ENCODE measurements at places on chromosomes 5 and 9.

- DNase-seq, result no peak
Observed at GRCh38 chr5:145562931-145563330, 272.2 kb downstream of the PRELID2 start.

GRCh38 chr9:130303613-130304055 lies 38.1 kb downstream of the HMCN2 start:
- DNase-seq, result no peak

DNA sequence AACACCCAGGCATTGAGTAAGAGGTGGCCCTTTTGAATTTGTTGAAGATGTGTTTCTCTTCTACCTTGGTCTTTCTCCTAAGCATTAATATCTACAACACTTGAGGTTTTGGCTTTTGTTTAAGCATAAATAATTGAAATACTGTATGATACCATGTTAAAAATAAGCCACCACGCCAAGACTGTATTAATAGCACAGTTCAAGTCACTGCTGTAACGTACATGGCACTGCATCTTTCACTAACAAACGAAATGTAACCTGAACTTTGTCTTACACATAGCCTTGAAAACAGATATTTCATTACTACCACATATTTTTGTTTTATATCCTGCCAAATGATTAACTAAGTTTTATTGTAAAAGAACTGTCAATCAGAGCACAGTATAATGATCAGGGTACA lies 112.8 kb downstream of the MLLT3 start:
- DNase-seq, result no peak

DNA sequence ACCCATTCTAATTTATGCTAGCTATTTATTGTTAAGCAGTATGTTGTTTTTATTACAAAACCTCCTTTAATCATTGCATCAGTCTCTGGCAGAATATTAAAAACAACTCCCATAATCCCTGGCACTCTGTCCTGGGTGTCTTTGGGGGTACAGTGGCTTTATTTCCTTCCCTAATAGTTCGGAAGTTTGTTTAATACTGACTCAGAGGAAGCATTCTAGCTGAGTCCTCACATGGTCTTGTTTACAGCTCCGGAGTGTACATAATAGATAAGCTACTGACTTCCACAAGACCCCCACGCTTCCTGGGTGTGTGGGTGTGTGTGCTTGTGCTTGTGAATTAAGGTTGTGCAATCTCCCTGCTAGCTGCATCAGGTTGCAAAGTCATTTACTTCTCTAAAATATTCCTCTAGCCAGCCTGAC lies 149.8 kb upstream of the CDKN2B start:
- no peak for DNase-seq

GRCh38 chr9:86670076-86670475 lies 277.2 kb downstream of the GAS1 start:
- DNase-seq, result no peak

DNA sequence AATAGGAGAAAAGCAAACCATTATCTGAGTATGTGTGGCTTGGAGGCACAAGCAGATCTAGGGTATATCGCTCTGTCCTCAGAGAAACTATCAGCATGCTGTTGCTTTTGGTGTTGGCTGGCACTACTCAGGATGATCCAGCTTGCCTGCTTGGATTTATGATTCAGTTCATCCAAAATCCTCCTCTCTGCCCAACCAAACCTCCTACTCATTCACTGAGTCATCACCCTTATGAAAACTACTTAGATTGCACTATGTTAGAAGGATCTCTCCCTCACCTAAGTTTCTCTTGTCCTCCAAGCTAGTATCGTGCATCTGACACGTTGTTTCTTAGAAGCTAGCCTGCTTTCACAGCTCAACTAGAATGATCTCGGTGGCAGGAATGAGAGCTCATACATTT lies 14.2 kb upstream of the ZBED3 start:
- no peak for DNase-seq

DNA sequence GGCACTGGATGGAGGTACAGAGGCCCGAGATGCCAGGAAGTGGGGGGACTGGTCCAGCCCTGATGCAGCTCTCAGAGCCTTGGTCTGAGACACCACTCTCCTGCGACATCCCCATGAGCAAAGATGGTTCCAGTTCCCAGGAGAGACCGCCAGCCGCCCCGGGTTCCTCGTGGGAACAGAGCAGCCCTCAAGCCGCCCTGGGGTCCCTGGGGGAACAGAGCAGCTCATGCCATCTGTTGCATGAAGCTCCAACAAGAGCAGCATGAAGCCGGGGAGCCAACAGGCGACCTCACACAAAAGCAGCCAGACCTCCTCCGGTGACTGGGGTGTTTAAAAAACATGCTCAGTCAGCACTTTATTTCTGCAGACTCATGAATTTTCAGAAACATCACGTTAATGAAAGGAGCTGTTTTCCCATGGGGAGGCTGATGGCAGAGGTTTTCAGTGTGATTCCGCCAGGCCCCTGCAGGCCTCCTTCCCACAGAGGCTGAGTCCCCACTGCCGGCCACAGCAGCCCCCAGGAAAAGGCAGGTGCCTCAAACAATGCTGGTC lies 6.2 kb downstream of the SLC6A18 start:
- no peak for DNase-seq

- no peak for DNase-seq
Observed at GRCh38 chr5:140996060-140996459, 29.8 kb downstream of the PCDHAC2 start.

GRCh38 chr9:125839317-125839716 lies 92.1 kb downstream of the PBX3 start:
- no peak for DNase-seq

DNA sequence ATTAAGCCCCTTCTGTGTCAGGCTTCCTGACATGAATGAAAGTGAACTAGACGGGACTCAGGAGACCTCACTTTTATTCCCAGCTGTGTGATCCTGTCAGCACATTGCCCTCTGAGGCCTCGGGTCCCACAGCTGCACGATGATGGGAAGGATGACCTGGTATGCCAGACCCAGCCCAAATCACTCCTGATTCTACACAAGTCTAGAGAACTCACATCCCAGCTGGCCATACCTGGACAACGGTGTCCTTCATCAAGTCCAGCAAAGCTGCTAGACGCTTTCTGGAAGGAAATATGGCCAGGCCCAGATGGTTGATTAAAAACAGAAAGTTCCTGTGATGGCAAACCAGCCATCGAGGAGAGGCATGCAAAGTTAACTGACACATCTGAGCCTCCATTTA lies 118.0 kb upstream of the FSTL4 start:
- no peak for DNase-seq

GRCh38 chr5:148542812-148543211 lies 111.5 kb downstream of the HTR4 start:
- no peak for DNase-seq

GRCh38 chr5:73974871-73975360 lies 348.9 kb downstream of the ARHGEF28 start:
- no peak for DNase-seq

GRCh38 chr5:153373130-153373498 lies 117.4 kb upstream of the GRIA1 start:
- DNase-seq, result no peak

DNA sequence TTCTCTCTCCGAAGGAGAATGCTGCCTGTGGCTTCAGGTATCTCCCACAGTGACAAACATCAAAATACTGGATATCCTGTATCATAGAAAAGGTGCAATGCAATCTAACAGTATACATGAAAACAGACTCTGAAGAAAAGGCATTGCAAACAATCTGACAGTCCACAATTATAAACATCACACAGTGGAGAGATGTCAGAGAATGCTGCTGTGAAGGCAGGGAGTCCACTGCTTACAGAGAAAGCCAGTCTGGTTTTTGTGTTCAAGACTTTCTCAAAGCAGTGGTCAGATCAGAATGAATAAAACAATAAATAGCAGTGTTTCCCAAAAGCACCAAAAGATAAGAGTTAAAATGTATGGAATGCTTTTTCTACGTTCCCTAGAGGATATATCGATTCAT lies 28.7 kb downstream of the TTC23L start:
- DNase-seq, result no peak

- no peak for DNase-seq
Observed at GRCh38 chr5:143341807-143342570, 61.5 kb downstream of the NR3C1 start.

DNA sequence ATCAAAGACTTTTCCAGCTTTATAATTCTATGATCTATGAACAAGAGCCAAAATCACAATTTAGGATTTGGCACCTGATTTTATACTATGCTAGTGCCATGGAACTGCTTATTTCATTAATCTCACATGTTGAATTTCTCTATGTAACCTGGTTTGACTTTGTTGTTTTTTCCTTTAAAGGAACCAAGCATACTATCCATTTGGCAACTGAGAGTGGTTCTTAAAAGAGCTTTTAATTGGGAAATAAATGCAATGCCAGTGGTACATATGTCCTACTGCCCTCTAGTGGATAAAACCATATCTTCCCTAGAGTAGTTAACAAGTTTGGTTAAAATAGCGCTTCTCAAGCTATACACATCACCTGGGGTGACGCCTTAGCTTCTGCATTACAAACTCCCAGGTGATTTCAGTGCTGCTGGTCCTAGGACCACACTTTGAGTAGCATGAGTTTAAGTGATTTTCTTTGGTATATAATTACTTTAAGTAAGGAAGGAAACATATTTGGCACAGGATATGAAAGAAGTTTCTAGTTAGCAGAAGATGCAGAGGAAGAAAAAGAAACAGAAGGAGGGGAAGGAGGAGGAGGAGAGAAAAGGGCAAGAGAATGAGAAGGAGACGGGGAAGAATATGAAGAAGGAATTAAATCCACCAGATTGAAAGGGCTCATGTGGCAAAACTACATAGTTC lies 56.8 kb downstream of the FGF10 start:
- DNase-seq, result peak; percentile 19

- DNase-seq, result no peak
Observed at GRCh38 chr5:59423021-59423420, 470.5 kb downstream of the PDE4D start.

DNA sequence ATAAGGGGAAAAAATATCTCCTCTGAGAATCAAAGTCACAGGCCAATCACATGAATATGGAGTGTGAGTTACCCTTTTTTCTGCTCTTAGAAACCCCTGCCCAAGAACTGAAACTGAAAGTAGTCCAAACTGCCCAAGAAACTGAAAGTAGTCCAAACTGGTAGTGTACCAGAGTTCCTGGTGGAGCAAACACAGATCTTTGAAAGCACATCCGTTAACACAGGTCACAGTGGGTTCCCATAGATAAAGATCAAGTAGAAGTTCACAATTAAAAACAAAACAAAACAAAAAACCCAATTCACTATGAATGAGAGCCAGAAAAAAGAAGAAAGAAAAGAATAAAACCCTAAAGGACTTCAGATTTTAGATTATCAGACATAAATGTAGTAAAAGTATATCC lies 332.4 kb upstream of the EFNA5 start:
- no peak for DNase-seq

DNA sequence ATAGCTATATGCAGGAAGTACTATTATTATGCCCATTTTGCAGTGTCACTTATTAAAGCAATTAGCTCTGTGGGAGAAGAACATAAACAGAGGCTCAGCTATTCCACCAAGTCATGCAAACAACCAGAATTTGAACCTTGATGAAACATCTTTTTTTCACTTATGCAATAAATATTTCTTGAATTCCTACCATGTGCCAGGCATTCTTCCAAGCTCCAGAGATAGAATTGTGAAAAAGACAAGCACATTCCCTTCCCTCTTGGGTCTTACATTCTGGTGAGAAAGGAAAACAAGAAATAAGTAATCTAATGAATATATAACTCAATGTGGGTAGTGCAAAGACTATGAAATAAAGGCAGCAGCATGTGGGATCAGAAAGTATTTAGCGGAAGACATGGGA lies 32.1 kb upstream of the ADRB2 start:
- no peak for DNase-seq

DNA sequence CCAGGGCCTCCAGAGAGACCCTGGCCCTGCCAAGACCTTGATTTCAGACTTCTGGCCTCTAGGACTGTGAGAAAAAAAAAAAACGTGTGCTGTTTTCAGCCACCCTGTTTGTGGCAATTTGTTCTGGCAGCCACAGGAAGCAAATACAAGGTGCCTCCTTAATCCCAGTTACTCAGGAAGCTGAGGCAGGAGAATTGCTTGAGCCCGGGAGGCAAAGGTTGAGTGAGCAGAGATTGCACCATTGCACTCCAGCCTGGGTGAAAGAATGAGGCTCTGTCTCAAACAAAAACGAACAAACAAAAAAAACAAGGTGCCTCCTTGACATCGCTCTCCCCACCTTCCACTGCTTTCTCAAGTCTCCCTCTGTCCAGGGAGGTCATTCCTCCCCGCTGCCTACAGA lies 98.0 kb downstream of the GABBR2 start:
- DNase-seq, result no peak

Data from NCI-H510A treated with DMSO at 0.1 percent for 48 hours (cell line).